ENCODE measurements at places on chromosomes 1 and 21.
A peak's percentile ranks its signal among the peaks of the same experiment; 100 is the strongest.

DNA sequence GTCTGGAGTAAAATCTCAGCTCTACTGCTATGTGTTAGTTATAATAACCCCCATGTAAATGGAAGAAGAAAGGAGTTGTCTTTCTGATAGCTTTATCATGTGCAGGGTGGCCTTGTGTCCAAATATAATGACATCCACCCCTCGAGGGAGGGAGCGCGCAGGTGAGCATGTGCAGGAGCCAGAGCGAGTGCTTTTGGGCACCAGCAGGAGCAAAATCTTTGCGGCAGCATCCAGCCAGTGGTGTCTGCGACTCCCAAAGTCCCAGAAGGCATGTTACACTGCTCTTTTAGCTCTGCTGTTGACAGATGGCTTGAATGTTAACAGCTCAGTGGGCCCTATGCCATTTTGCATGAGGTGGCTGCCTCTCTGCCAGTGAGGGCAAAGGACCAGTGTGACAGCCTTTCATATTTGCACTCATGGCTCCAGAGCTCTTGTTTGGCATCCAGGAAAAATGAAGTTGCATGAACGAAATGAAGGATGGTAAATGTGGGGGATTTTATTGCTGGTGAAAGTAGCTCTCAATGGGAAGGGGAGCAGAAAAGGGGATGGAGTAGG, 146.7 kb downstream of the HMCN1 start:
- no peak for DNase-seq

GRCh38 chr1:149899460-149900284, at the start of gene BOLA1:
BOLA1 (plus strand) TSS chr1:149899568; CDS start chr1:149900060, 492 bp downstream.
- DNase-seq: peak; percentile 64

DNA sequence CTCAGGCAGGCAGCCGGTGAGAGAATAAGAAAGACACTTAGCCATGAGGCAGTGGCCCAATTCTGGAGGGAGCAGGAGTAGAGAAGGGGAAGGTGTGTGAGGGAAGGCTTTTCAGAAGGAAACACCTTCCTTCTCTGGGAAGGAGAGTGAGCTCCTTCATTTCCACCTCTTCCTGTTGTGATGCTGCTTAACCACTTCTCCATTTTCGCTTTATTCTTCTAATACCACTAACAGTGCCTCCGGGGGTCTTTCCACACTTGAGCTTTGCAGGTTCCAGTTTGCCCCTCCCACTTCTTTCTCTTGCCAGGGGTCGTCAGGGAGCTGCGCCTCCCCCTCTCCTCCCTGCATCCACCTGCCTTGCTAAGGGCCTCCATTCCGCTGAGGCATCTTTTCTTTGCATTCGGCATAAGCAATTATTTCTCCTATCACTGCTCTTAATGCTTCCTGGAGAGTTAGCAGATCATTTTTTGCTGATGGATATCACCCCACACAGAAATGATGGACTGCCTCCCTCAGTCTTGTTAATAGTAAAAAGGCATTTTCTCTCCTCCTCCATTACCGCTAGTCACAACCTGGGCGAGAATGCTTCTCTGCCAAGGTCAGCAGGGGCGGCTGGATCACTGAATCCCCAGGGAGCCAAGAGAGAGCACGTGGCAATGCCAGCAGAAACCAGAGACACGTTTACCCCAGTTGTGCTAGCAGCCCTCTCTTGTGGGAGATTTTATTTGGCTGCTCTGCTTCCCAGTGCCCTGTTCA, 74.8 kb downstream of the ELAVL4 start:
- DNase-seq: no peak

- no peak for DNase-seq
These were observed 341.1 kb downstream of the TGFB2 start for GRCh38 chr1:218686258-218686657.

DNA sequence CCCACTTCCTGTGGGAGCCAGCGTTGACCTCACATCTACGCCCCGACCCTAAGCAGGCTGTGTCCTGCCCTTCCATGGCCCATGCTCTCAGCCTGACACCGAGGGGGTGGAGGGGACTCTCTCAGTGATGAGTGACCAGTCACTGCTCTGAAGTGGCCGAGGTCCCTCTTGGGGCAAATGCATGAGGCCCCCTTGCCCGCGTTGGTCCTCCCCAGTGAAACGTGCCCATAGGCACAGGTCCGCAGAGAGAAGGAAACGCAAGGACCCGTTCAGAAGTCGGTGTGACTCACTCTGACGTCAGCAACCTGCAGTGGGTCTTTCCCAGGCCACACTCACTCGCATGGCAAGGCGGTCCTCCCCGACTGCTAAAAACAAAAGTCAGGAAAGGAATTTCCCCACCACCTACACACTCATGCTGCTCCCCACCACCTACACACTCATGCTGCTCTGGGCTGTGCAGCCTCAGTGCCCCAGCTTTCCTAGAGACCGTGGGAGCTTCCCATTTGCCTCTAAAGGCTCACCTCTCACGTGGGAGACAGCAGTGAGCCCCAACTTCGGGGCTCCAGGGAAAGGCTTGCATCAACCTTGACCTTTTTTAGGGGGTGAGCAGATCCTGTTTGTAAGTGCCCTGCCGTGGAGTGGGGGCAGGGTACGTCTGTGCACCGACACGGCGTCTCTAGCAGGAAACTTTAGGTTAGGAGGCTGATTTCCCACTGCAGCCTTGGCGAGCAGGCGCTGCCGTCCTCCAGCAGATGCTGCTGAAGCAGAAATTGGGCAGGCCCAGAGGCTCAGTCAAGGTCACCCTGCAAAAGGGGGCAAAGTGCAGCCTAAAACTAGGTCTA, 11.4 kb downstream of the UBASH3A start:
- DNase-seq: peak; percentile 83

DNA sequence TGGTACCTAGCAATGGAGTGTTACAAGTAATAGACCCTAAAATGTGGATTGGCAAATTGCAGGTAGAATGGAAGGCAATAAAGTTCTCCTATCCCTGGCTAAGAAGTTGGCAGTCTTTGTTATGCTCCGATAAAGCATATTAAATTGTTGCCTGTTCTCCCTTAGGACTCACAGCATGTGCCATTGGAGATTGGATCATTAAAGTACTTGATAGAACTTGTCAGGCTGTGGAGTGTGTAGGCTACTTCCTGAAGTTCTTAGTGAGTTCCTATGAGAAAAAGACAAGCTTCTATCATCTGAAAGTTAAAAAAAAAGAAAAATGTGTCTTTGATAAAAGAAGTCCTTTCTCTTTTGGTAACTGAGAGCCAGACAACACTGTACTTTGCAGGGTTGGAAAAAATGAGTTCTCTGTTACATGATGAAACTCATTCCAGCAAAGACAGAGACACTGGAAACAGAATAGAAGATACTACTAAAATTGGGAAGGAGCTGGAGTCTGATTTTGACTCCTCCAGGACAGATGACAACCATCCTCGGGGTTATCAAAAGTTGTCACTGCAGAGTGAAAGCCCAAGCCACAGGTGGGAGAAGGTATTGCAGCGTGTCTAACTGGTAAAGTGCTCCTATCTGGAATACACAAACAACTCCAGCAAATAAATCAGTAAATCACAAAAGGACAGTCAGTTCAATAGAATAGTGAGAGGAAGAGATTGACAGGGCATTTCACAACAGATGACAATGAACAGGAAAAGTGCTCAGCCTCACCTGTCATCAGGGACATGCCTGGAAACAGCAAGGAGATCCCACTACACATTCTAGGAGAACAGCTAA, 87.5 kb upstream of the WDR26 start:
- no peak for DNase-seq

DNA sequence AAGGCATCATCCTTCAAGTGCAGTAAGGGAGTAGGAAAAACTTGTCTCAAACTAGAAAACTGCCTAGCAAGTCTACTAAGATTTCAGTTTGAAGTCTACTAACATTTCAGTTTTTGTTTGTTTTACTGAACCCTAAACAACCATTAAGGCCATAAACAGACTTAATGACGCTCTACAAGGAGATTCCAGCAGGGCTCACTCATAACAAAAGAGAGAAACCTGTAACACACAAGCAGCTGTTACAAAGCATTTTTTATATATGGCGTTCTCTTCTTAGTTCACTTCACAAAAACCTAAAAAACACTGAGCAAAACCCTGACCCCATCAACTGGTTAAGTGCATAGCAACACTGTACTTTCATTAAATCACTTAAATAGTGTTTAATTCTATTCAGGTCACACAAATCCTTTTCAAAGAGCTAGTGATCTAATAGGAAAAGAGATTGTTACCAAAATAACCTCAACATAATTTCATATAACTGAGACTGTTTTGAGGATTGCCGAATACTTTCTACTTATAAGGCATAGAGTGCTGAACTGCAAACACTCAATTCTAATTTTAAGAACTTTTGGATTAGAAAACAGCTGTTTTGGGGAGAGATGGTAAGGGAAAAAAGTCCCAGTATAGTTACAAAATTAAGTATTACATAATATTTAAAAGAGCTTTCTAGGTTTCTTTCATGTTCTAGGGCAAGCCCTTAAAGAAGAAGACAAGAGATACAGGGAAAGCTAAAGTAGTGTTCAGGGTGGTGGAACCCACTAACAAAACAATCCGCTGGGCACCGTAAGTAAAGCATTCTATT, 1.4 kb downstream of the B3GALNT2 start:
- DNase-seq: no peak

DNA sequence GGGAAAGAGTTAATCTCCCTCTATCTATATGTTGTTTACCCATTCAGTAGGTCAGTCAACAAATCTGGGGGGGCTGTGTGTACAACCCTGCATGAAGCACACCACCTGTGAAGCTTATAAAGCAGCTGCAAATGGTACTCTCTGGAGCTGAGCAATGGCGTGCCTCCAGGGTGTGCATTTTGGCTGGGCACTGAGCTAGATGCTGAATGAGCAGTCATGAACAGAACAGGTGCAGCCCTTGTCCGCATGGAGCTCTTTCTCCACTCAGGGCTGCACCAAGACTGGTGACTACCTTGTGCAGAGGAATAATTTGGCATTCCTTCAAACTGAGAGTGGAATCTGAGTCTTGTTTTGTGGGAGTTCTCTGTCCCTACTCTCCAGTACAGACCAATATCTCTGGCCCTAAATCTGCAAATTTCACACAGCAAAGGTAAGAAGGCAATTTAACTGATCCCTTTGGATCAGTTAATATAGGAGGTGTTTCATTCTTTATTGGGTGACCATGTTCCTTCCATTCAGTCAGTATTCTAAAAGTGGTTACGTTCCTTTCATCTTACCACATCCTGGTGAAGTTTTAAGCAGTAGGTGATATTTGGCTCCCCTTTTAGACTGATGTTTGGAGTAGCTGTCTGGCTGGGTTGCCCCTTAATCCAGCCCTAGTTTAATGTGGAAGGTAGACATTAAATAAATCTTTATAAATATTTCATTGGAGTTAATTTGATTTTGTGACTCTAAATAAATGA, 76.0 kb downstream of the GPR88 start:
- DNase-seq: no peak

- DNase-seq: no peak
These were observed 38.5 kb upstream of the ENAH start for GRCh38 chr1:225691377-225691776.

DNA sequence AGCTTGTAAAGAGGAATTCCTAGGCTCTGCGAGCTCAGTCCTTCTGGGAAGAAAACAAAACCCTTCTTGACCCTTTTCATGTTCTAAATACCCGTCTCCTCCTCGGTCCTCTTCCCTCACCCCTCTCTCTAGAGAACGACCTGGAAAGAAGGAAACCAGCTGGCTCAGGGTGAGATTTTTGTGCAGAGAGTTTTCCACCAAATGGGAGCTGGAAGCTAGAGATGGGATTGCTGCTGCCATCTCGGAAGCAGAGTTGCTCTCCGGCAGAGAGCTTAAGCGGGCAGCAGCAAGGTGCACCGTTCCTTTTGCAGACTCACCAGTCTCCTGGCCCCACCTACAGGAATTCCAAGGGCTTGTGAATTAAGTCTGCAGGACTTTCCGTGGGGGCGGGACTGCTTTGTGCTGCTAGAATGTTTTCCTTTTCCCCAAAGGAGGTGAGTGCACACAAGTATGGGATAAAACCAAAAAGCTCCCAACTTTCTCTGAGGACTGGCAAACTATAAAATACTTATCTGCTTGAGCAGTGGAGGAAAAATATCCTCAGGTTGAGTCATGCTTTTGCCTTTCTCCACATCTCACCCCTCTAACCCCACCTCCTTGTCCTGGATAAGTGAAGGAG, 29.1 kb upstream of the KIAA0040 start:
- DNase-seq: no peak

GRCh38 chr1:220219865-220220698, 52.2 kb downstream of the RAB3GAP2 start:
- no peak for DNase-seq

GRCh38 chr1:66644331-66644730, 107.9 kb upstream of the DYNLT5 start:
- no peak for DNase-seq

- DNase-seq: no peak
These were observed 15.0 kb upstream of the LEMD1 start for GRCh38 chr1:205436776-205437410.

GRCh38 chr1:66137235-66137634, 344.5 kb downstream of the PDE4B start:
- DNase-seq: no peak

GRCh38 chr1:161810780-161811179, 44.7 kb downstream of the ATF6 start:
- DNase-seq: no peak

- no peak for DNase-seq
These were observed 80.9 kb downstream of the TTC3 start for GRCh38 chr21:37153935-37154350.

DNA sequence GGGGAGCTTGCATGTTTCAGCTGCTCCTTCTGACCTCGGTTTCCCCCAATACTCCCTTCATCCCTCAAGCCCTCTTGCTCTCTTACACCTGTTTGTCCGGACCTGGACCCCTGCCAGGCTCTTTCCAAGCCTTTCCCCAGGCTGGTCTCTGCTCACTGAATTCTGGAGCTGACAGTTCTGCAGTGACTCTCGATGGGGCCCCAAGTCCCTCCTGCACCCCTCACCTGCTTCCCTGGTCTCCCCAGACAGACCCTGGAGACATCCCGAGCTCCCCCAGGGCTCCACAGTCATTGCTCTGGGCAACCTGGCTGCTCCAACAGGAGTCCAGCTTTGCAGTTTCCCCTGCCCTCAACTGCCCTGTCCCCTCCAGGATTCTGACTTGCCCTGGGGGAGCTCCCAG, 198.6 kb downstream of the GRIK3 start:
- DNase-seq: no peak

- DNase-seq: no peak
These were observed 22.7 kb upstream of the AADACL3 start for GRCh38 chr1:12692967-12693782.
